ENCODE measurements at places on chromosomes 3 and 15. TPM values are rescaled to one million over a fixed set of nuclear protein-coding genes. Genes with fewer than 3 reads are reported as not detected.

DNA sequence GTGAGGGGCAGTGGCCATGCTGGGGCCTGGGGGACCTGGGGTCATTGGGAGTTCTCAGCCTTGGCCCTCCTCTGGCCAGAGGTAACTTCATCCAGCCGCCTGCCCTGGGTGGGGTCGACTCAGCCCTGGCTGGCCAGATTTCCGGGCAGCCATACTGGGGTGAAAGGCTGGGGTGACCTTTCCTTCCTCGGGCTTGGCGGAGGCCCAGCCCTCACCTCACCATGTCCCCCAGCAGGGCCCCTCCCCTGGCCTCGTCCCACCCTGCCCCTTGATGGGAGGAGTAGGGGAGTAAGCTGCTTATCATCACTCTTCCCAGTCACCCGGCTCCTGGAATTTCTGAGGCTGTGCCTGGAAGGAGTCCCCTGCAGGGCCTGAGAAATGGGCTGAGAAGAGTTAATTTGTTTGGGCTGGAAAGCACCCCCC lies 5.4 kb downstream of the SEMA3F start:
- no peak for DNase-seq

- DNase-seq: no peak
Observed at GRCh38 chr3:7847021-7847420, 654.6 kb upstream of the LMCD1 start.

DNA sequence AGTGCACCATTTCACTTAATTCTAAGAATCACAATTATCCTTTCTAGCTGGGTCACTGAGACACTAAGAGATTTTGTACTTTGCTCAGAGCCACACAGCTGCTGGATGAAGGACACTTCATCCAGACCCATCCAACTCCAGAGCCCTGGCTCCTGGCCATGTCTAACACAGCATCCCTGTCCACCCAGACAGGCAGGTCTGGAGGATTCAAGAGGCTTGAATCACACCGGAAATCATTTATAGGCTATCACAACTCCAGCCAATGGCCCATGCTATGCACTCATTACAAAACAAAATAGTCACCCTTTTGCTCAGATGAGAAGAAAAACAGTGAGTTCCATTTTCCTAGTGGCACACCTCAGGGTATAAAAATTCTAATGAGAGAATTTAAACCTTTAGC lies 198.2 kb upstream of the LMCD1 start:
- no peak for DNase-seq

GRCh38 chr3:59872128-59872527 lies 822.3 kb upstream of the CFAP20DC start:
- no peak for DNase-seq

- DNase-seq: no peak
Observed at GRCh38 chr3:114551770-114552526, 258.1 kb downstream of the TIGIT start.

DNA sequence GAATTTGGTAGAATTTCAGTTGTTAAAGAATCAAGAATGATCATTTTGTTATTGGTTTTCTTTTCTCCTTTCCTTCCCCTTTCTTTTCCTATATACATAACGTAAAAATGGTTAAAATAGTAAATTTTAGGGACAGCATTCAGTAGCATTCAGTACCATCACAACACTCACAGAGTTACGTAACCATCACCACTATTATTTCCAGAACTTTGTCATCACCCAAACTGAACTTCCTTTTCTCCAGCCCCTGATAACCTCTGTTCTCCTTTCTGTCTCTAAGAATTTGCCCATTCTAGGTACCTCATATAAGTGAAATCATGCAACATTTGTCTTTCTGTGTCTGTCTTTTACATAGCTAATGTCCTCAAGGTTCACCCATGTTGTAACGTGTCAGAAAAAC lies 165.3 kb downstream of the AKAP13 start:
- no peak for DNase-seq

DNA sequence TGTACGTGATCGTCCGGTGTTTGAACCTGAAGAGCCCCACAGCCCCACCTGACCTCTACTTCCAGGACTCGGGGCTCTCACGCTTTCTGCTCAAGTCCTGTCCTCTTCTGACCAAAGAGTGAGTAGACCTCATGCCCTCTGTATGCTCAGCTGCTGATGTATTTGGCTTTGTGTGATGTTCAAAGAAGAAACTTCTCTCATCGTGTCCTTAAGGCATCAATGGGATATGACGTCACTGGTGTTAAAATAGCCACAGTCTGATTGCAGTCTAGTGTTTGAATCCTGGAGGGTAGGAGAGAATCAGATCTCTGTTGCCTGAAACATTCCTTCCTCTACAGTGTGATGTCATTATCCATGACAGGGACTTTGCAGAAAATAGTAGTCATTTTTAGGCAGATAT lies 28.1 kb downstream of the ABHD2 start:
- no peak for DNase-seq

DNA sequence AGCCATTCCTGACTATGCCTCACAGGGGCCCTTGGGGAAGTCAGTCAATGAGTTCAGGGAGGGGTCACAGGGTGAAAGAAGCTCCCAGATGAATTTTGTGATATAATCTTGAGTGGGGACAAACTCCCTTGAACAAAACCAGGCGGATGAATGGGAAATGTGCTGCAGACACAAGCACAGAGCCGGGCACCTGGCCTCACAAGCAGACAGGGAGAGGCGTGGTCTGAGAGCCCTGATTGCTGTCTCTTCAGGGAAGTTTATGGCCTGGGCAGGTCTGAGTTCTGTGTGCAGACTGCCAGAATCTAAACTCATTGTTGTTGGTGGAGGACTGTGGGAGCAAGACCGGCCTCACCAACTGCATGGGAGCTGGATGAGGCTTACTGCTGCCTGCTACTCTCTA lies 591.8 kb downstream of the EPHA3 start:
- DNase-seq: no peak

The PIF1 gene
- total RNA-seq: 1.6 TPM

- DNase-seq: peak; percentile 63
Observed at GRCh38 chr3:126127904-126128303, 44.0 kb upstream of the SLC41A3 start.

Data from cardiac septum (tissue), 1 donor.